ENCODE measurements at places on chromosomes 1 and 21. TPM values are rescaled to one million over a fixed set of nuclear protein-coding genes. Genes with fewer than 3 reads are reported as not detected.

DNA sequence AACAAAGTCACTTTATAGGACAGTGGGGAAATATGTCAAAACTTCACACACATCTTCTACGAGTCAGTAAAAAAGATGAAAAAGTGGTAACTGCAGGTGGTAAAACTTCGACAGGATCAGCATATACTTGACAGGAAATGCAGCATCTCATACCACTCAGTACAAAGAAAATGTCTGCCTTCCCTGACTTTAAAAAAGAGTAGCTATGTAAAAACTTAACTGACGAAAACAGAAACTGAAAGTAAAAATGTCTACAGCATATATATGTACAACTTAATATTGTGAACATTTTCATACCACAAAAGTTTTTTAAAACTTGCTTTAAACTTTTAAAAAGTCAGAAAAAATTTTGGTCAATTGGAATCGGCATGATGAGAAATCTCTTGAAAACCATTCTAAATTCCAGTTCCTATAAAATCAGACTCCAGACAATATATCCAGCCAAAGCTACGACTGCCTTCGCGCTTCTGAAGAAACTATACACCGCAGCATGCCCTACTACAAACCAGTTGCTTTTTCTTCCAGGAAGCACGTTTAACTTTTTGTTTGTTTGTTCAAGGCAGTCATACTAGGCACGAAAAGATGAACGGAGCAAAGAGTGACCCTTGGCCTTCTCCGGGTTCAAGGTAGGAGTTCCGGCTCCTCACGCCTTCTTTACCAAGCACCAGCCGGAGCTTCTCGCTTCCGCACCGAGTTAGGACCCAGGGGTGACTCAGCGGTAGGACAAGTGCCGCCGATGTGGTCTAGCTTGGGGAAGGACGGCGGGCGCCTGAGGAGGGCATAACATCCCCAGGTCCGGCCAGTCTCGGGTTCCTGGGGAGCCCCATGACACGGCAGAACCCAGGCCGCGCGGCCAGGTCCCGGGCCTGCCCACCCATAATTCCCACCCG is 612 bp downstream of the PSMA5 start:
- H3K4me1 ChIP-seq: peaks cover 11% of the 10 kb centered on the region
- no peaks in the 10 kb centered on the region for H3K36me3 ChIP-seq
- H3K4me3 ChIP-seq: peak overlapping the region; percentile 94
- no peaks in the 10 kb centered on the region for H3K27me3 ChIP-seq
- DNase-seq: peak; percentile 39

DNA sequence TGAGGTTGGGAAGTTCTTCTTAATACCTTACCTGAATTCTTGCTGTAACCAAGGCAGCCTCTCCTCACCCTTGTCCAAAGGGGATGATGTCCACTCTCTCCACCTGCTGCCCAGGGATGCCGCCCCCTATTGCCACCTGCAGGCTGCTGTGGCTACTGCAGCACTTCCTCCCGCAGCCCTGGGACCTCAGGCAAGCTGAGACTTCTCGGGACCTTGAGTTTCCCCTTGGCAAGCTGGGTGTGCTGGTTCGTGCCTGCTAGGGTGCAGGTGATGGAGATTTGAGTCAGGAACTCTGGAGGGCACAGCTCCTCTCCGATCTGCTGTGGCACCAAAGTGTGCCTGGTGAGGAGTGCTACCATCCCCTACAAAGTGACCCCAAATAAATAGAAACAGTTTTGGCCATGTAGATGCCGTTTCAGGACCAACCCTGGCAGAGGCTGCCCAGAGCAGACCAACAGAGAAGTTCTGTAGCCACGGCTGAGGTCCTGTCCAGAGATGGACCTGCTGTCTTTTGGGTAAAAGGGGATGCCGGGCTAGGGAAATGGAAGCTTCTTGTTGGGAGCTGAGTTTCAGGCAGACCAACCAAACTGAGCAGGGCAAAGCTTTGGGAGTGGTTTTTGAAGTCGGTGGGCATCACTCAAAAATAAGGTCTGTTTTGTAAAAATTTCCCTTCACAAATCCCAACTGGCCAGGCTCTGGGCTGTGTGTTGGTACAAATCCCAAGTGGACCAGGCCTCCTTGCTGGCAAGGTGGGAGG is 31.7 kb downstream of the RUNX3 start:
- H3K27me3 ChIP-seq: no peaks in the 10 kb centered on the region
- no peak overlapping the region for H3K27ac ChIP-seq
- no peak overlapping the region for H3K4me3 ChIP-seq
- H3K4me1 ChIP-seq: no peaks in the 10 kb centered on the region
- DNase-seq: peak; percentile 80

DNA sequence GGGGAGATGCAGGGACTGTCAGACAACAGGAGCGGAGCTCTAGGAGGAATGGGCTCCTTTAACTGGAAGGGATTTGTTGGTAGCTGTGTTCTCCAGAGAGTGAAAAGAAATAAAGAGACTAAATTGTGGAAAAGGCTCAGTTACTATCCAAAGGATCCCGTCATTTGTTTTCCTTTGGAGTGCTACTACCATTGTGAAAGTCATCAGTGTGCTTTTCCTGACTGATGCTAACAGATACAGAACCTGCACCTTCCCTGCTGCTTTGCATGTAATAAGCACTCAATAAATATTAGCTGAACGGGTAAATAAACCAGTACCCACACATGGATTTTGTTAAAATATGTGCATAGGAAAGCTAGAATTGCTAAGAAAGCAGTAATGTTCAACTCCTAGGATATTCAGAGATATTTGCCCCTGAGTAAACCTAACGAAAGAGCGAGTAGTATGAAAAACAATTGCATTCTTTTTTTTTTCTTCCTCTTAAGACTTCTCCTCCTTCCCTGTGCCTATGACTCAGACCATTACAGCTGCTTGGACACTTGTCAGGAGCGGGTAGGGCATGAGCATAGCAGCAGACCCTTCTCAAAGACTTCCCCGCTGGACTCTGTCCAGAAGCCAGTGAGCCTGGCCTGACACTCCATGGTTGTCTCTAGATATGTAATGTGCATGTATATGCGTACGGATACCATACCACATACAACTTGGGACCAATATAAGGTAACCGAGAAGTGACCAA is 41.7 kb downstream of the PTGFRN start:
- H3K27me3 ChIP-seq: no peaks in the 10 kb centered on the region
- no peak for DNase-seq
- H3K4me3 ChIP-seq: no peak overlapping the region
- peaks cover 6% of the 10 kb centered on the region for H3K4me1 ChIP-seq
- H3K27ac ChIP-seq: no peak overlapping the region

- H3K27ac ChIP-seq: no peak overlapping the region
- H3K27me3 ChIP-seq: peaks cover 4% of the 10 kb centered on the region
- no peak for DNase-seq
- H3K36me3 ChIP-seq: no peaks in the 10 kb centered on the region
Measured at GRCh38 chr1:30132602-30133286, 590.6 kb downstream of the MATN1 start.

DNA sequence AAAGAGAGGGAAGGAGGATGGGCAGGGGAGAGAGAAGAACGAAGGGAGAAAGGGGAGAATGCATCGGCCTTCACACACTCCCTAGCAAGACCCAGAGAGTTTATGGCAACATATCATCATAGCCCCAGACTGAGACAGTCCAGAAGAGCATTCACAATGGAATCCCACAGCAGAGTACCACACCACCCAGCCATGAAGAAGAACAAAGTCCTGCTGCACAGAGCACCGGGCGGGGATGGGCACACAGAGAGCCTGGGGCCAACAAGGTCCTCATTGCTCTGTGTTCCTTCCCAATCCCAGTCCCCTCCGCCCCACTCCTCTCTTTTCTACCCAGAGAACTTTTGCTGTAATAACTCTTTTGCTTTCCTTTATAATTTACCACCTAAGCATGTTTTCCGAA is 118.1 kb upstream of the TMPRSS2 start:
- no peaks in the 10 kb centered on the region for H3K4me1 ChIP-seq
- H3K36me3 ChIP-seq: no peaks in the 10 kb centered on the region
- no peak overlapping the region for H3K27ac ChIP-seq
- no peak overlapping the region for H3K4me3 ChIP-seq
- peaks cover 3% of the 10 kb centered on the region for H3K27me3 ChIP-seq
- no peak for DNase-seq

- H3K4me3 ChIP-seq: no peak overlapping the region
- peaks cover 8% of the 10 kb centered on the region for H3K27me3 ChIP-seq
- peaks cover 45% of the 10 kb centered on the region for H3K36me3 ChIP-seq
- no peak for DNase-seq
- no peak overlapping the region for H3K27ac ChIP-seq
- H3K4me1 ChIP-seq: no peaks in the 10 kb centered on the region
Measured at GRCh38 chr1:23357138-23357908, 12.3 kb downstream of the ZNF436 start.

GRCh38 chr1:172863031-172863430 is 187.7 kb downstream of the TNFSF18 start:
- H3K27me3 ChIP-seq: no peaks in the 10 kb centered on the region
- no peak overlapping the region for H3K4me3 ChIP-seq
- no peak for DNase-seq

- H3K36me3 ChIP-seq: peaks cover 5% of the 10 kb centered on the region
- no peaks in the 10 kb centered on the region for H3K4me1 ChIP-seq
- peaks cover 23% of the 10 kb centered on the region for H3K27me3 ChIP-seq
- H3K4me3 ChIP-seq: peak overlapping the region; percentile 29
Measured at GRCh38 chr1:201397675-201398074, 1.4 kb downstream of the LAD1 start.

DNA sequence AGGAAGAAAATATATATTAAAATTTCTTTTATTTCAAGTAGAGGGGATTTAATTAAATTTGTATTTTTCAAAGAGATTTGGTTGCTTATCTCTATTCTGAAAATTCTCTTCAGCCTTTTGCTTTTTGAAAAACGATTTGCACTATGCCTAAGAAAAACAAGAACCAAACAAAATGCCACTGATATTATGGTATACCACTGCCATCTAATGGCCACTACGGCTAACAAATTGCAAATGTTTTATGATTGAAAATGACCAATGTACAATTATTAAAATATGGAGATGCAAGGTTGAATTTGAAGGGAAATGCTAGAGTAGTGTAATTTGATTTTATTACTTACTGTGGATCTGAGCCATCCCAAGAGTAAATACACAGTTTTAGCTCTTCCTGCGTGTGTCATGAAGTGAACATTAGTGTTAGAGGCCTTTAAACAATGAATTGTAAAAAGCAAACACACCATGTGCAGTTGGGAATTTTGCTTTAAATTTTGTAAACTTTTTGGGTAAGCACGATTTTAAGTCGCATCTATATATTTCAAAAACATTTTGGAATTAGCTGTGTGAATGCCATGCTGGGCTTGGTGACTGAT is 137.4 kb upstream of the USP25 start:
- H3K36me3 ChIP-seq: no peaks in the 10 kb centered on the region
- H3K4me1 ChIP-seq: no peaks in the 10 kb centered on the region
- no peak overlapping the region for H3K27ac ChIP-seq
- peak; percentile 7 for DNase-seq
- no peaks in the 10 kb centered on the region for H3K27me3 ChIP-seq

NECTIN4 gene
- 0.13 TPM for total RNA-seq

TMEM81 gene
- total RNA-seq: 3.7 TPM

OR2AK2 gene
- total RNA-seq: not detected

IFNAR1 gene
- total RNA-seq: 34.8 TPM

Data from endothelial cell (in vitro differentiated cells).